ENCODE measurements at places on chromosomes 1 and 21. TPM values are rescaled to one million over a fixed set of nuclear protein-coding genes. Genes with fewer than 3 reads are reported as not detected.
A peak's percentile ranks its signal among the peaks of the same experiment; 100 is the strongest.

The KRTAP12-2 gene
- not detected for total RNA-seq

The SLC6A17 gene
- total RNA-seq: not detected

DNA sequence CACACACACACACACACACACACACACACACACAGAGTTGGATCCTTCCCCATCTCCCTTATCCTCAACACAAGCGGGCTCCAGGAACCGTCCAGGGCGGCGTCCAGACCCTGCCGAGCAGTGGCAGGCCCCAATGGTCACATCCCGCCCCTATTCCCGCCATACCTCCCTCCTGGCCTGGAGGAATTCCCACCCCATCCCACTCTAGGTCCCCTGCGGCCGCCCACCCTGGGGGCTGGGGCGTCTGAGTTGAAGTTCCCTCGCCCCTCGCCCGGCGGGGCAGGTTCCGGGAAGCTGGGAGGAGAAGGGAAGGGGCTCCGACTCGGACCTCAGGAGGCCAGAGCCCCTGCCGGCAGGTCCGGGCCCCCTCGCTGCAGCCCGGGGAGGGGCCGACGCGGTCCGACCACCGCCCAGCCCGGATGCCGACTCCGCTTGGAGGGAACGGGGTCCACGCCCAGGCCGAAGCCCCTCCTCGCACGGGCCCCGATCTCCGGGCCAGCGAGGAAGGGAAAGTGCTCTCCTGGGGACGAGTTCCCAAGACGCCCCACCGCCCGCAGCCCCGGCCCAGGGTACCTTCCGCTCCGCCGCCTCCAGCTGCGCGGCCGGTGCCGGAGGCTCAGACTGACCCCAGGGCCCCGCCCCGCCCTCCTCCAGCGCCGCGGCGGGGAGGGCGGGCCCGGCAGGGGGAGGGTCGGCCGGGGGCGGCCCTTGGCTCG is at the start of gene RHOC:
Gene RHOC, minus strand, starts transcription at position 623 of the 716 bp plus-strand sequence. CDS start 3,328 bp downstream, outside the sequence.
- peak; percentile 91 for DNase-seq

- DNase-seq: no peak
Measured at GRCh38 chr1:216119600-216119999, 303.6 kb downstream of the USH2A start.

The S100A14 gene
- 5.6 TPM for total RNA-seq

DNA sequence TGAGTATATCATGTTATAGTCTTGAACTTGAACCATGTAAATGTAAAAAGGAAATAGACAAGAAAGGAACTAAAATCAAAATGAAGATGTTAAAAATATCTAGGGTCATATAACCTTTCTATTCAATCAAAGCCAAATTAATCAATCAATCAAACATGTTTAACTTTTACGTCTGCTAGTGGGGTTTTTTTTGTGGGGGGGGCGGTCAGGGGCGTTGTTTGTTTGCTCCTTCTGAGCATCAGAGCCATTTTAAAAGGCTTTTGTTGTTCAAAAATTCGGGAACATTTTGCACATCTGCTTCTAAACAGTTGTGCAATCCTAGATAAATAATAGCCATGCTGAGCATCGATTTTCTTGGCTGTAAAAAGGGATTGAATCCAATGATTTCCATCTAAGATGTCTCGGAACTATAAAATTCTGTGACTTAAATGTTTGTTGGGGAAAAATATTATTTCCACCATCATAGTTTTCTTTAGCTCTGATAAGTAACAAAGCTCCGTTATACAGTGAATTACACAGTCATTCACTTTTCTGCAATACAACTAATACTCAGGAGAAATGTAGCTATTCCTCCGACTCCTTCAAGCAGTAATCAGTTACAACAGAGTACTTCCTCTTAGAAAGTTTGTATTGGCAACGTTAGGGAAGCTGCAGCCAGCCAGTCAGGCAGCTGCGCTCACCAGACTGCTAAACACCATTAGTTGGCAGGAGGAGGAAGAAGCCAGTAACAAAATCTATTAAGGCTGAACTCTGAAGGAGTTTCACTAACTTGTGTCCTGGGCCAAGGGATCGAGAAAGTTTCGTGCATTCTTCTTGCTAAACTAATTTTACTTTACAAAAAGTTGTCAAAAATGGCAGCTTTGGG is 2.2 kb downstream of the SPATA6 start:
- peak; percentile 85 for DNase-seq

The OR2AK2 gene
- not detected for total RNA-seq

GRCh38 chr1:38360807-38361206 is 314.2 kb upstream of the POU3F1 start:
- DNase-seq: no peak

GRCh38 chr1:5109633-5110032 is 455.2 kb downstream of the AJAP1 start:
- no peak for DNase-seq

- DNase-seq: peak; percentile 81
Measured at GRCh38 chr1:25820247-25821111, 725 bp downstream of the MTFR1L start.

DNA sequence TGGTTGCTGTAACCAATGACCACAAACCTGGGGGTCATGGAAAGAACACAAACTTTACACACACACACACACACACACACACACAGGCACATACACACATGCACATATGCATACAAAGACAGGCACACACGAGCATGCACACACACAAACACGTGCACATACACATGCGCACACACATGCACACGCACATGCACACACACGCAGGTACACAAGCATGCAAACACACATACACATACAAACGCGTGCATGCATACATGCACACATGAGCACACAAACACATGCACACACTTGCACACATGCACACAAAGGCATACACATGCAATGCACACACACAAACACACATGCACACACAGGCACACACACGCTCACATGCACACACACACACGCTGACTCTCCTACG is 44.0 kb downstream of the UBASH3A start:
- DNase-seq: no peak

DNA sequence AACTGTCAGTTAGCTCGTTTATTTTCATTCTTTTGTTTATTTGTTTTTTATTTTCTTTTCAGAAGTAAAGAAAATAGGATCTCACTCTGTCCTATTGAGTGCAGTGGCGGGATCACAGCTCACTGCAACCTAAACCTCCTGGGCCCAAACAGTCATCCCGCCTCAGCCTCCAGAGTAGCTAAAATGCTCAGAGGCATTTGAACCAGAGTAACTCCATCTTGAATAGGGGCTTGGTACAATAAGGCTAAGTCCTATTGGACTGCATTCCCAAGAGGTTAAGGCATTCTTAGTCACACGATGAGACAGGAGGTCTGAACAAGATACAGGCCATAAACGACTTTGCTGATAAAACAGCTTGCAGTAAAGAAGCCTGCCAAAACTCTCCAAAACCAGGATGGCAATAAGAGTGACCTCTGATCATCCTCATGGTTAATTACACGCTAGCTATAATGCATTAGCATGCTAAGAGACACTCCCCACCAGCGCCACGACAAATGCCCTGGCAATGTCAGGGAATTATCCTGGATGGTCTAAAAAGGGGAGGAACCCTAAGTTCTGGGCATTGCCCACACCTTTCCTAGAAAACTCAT is 13.1 kb upstream of the COP1 start:
- DNase-seq: no peak

DNA sequence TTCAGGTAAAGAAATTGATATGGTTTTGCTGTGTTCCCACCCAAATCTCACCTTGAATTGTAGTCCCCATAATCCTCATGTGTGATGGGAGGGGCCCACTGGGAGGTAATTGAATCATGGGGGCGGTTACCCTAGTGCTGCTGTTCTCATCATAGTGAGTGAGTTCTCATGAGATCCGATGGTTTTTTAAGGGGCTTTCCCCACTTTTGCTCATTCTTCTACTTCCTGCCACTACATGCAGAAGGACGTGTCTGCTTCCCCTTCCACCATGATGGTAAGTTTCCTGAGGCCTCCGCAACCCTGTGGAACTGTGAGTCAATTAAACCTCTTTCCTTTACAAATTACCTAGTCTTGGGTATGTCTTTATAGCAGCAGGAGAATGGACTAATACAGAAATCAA is 69.3 kb downstream of the MIS18A start:
- DNase-seq: no peak

GRCh38 chr1:219460081-219460895 is 152.6 kb downstream of the ZC3H11B start:
- no peak for DNase-seq

- DNase-seq: peak; percentile 74
Measured at GRCh38 chr1:21783679-21784603, 992 bp upstream of the USP48 start.

The FCRL4 gene
- total RNA-seq: not detected

The AIRE gene
- total RNA-seq: 0.14 TPM

DNA sequence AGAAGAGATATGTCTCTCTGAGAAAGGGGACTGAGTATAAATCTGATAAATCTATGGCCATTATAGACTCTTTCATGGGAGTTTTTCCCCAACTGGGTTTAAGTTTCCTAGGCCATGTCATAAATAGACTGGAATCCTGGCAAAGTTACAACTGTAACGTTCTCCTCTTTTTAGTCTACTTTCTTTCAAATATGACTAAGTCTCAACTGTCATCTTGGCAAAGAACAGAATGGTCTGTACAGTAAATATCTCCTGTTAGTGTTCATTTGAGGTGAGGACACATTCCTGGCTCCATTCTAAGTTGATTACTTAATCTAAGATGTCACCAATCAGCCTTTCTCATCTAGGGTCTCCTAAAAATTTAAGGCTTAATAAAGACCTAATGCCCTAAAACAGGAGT is 300.5 kb downstream of the BRINP2 start:
- DNase-seq: no peak

GRCh38 chr1:111908011-111908621 is 81.4 kb downstream of the KCND3 start:
- no peak for DNase-seq

The TEX38 gene
- total RNA-seq: not detected

DNA sequence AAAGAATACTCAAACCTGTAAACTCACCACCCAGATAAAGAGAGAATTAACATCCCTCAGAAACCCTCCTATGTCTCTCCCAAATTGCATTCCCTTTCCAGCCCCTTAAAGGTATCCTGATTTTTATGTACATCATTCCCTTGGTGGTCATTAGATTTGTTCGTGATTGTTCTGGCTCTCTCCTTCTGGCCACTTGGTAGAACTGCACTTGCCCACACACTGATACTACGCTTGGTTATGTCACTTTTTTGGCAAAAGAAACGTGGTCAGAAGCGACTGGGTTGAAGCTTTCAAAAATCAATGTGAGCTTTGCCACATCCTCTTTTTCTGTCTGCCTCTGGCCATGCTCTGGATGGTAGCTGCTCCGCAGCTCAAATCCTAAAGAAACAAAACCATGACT is 76.3 kb downstream of the KRTAP19-8 start:
- DNase-seq: no peak

DNA sequence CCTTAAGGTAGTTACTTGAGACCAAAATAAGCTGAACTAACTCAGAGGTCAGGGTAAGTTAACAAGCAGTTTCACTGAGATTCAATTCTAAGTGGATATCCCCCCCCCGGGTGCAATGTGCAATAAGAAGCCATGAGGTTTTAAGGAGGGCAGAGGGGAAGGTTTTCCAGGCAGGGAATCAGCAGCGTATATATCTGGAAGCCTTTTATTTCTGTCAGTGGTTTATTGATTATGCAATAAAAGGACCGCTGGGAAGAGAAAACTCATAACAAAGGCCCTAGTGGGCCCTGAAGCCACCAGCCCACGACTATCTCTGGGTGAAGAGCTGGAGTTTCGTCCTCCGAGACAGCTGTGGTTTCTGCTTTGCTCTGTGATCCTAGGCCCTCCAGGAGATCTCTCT is 53.1 kb upstream of the CTPS1 start:
- DNase-seq: no peak

DNA sequence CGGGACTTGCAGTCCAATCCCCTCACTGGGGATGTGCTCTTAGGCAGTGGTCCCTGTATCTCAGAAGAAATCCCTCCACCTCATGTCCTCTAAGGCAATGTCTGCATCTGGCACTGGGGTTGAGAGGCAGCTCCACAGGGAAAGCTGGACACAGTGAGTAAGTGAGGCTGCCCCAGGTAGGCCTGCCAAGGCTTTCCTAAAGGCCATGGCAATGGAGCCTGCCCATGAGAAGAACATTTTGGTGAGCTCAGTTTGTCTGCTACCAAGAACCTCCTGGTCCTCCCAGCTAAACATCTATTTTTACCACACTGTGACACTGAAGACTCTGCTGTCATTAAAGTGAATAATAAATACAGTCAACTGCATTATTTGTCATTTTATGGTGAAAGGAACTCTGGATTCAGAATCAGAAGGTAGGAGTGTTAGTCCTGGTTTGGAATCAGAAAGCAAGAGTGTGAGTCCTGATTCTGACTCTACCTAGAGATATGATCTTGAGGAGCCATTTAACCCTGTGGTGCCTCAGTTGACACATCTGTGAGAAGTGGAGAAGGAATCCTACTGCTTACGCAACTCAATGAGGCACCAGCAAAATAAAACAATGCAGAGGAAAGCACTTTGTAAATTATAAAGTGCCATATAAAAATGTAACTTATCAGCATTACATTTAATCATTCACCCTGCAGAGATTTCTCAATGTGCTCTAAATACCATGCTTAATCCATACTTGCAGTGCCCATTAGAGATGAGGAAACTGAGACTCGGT is 41.0 kb downstream of the TBX15 start:
- no peak for DNase-seq

Data from right cardiac atrium (tissue), 5 donors.